Stimulated activated CD4-positive, alpha-beta T cell treated with anti-CD3 and anti-CD28 coated beads, Interleukin-1b, Interleukin-23, amount 100 ng/mL, for 1 hour (primary cell): ENCODE measurements at places on chromosomes 12 and 14.

- no peak for DNase-seq
Measured at GRCh38 chr12:113320401-113320800, 14.5 kb downstream of the SLC8B1 start.

- DNase-seq = no peak
Measured at GRCh38 chr12:102708108-102708507, 208.9 kb downstream of the PAH start.

DNA sequence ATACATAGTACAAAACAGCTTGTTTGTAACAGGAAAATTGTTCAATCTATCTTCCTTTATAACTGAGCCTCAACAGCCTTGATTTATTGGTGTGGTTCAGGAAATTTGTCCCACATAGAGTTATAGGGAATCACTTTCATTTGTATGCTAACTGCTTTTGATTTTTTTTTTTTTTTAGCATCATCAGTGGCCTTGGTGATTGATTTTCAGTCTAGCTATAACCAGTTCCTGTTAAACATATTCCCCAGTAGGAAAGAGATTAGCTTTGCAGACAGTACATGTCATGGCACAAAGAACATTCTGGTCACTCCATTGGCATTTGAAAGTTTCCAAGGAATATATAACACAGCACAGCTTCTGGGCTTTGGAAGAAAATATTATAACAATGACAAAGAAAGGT, 337.3 kb upstream of the TMPO start:
- DNase-seq = no peak

DNA sequence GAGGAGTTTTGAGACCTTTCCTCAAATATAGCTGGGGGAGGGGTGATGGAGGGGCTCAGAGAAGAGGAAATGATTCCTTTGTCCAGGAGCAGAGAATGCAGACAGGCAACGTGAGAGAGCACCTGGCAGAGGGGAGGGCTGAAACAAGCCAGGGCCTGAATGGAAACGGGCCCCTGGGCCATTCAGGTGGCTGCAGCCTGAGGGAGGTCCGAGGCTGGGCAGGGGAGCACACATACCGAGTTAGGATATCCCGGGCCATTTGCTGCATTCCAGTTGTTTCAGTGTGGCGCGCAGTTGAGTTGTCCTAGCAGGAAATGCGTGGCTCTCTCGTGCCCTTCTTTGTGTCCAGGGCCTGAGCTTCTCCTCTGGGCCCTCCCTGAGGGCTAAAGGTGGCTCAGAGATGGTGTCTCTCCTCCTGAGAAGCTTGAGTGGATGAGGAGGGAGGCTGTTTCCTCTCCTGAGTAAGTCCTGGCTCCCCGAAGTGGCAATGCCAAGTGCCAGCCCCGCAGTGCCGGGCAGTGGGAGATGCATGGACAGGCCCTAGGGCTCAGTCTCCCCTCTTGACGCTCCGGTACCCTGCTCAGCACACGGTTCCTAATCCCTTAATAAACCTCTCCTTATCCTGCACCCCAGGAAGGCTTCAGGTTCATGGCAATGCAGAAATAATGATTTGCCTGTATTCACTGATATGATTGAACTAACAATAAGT, 85.5 kb upstream of the VRK1 start:
- no peak for DNase-seq

GRCh38 chr12:24553259-24553658, 395.6 kb downstream of the BCAT1 start:
- DNase-seq = no peak
